Karpas-422 (cell line): ENCODE measurements at places on chromosomes 3 and 15.
A peak's percentile ranks its signal among the peaks of the same experiment; 100 is the strongest.

DNA sequence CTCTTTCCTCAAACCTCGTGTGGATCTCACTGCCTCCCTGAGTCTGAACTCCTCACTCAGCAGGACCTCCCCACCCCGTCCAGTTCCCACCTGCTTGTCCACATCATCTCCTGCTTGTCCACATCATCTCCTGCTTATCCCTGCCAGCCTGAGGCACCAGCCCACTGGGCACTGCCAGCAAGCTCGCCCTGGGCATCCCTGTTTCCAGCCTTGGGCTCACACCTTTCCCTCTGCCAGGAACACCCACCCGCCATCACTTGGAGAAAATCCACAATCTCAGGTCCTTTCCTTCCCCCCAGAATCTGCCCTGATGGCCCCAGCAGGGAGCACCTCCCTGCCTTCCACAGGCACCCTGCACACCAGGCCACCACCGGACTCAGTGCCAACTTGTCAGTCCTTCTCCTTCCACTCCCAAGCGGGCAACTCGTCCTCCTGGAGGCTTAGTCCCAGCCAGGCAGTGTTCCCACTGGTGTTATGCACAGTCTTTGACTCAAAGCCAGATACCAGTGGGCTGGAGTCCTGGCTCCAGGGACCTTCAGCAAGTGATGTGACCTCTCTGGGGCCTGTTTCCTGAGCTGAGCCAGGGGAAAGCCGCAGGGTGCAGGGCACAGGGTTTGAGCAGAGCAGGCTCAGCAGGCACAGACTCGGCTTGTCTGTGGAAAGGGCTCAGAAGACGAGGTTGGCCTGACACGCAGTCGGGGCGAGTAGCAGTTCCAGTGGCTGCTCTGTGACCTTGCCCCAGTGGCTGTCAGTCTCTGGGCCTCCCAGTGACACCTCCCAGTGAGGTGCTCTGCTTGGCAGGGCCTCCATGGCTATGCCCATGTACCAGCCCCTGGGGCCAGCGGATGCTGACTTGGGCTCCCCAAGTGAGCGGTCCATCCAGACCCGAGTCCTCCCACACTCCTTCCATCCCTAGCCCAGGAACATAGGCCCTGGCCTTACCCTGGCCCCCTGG is 9.5 kb upstream of the MESP2 start:
- no peaks in the 10 kb centered on the region for H3K36me3 ChIP-seq
- no peak overlapping the region for H3K27ac ChIP-seq
- no peak for DNase-seq
- no peak overlapping the region for H3K4me3 ChIP-seq
- no peaks in the 10 kb centered on the region for H3K4me1 ChIP-seq

GRCh38 chr3:155019575-155019974 is 60.5 kb upstream of the MME start:
- no peaks in the 10 kb centered on the region for H3K27me3 ChIP-seq
- peaks cover 5% of the 10 kb centered on the region for H3K4me1 ChIP-seq
- no peaks in the 10 kb centered on the region for H3K36me3 ChIP-seq
- H3K27ac ChIP-seq = no peak overlapping the region

- H3K4me1 ChIP-seq = no peaks in the 10 kb centered on the region
- H3K4me3 ChIP-seq = no peak overlapping the region
- H3K27me3 ChIP-seq = no peaks in the 10 kb centered on the region
Observed at GRCh38 chr3:53845103-53845880, 927 bp downstream of the CHDH start.

DNA sequence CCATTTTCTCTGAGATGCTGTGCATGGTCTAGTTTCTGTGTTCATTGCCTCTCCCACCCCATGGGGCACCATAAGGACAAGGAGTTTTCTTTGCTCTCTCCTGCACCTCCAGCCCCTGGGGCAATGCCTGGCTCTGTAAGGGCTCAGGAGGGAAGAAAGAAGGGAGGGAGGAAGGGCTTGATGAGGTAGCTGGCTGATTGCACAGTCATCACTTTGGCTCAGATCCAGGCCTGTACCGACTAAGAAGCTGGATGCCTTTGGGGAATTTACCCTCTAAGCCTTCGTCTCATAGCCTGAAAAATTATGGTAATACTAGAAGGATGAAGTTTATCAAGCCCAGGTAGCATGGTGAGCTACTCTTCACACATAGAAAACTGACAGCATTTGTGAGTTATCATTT is 382.9 kb downstream of the GABRG3 start:
- no peaks in the 10 kb centered on the region for H3K36me3 ChIP-seq
- no peaks in the 10 kb centered on the region for H3K27me3 ChIP-seq
- no peak overlapping the region for H3K27ac ChIP-seq
- no peak overlapping the region for H3K4me3 ChIP-seq
- H3K4me1 ChIP-seq = no peaks in the 10 kb centered on the region

DNA sequence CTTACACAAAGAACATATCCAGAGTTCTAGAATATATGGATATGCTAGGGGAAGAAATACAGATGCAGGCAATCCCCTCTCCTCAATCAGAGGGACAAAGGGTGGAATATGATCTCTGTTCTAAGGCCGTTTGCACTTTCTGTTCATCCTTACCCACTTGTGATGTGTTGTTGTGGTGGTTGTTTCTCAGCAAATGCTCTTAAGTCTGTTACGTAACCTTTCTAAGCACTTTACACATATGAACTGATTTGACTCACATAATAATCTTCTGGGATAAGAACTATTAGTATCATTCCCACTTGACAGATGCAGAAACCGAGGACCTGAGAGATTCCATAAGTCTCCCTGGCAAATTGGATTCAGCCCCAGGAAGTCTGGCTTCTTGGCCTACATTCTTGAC is 40.5 kb downstream of the NGRN start:
- no peaks in the 10 kb centered on the region for H3K27me3 ChIP-seq
- DNase-seq = peak; percentile 38
- H3K36me3 ChIP-seq = no peaks in the 10 kb centered on the region
- H3K27ac ChIP-seq = no peak overlapping the region

- H3K4me1 ChIP-seq = peaks cover 50% of the 10 kb centered on the region
- peak overlapping the region; percentile 88 for H3K27ac ChIP-seq
- no peaks in the 10 kb centered on the region for H3K27me3 ChIP-seq
- no peaks in the 10 kb centered on the region; the same call in 1 of the 2 replicates for H3K36me3 ChIP-seq
Observed at GRCh38 chr3:125594581-125595011, 701 bp downstream of the OSBPL11 start.

GRCh38 chr3:10988991-10989484 is 3.5 kb upstream of the SLC6A1 start:
- no peaks in the 10 kb centered on the region for H3K4me1 ChIP-seq
- DNase-seq = no peak
- no peaks in the 10 kb centered on the region for H3K27me3 ChIP-seq
- H3K4me3 ChIP-seq = no peak overlapping the region

GRCh38 chr3:40312661-40313226 is 3.2 kb downstream of the EIF1B start:
- DNase-seq = no peak
- H3K4me1 ChIP-seq = peaks cover 35% of the 10 kb centered on the region
- H3K27me3 ChIP-seq = no peaks in the 10 kb centered on the region
- H3K4me3 ChIP-seq = no peak overlapping the region
- no peak overlapping the region; the same call in 1 of the 2 replicates for H3K27ac ChIP-seq
- H3K36me3 ChIP-seq = peaks cover 23% of the 10 kb centered on the region; the same call in 1 of the 2 replicates

- no peaks in the 10 kb centered on the region for H3K4me1 ChIP-seq
- no peak overlapping the region for H3K4me3 ChIP-seq
- no peaks in the 10 kb centered on the region; the same call in 1 of the 2 replicates for H3K36me3 ChIP-seq
Observed at GRCh38 chr3:187856555-187856954, 111.3 kb upstream of the BCL6 start.

DNA sequence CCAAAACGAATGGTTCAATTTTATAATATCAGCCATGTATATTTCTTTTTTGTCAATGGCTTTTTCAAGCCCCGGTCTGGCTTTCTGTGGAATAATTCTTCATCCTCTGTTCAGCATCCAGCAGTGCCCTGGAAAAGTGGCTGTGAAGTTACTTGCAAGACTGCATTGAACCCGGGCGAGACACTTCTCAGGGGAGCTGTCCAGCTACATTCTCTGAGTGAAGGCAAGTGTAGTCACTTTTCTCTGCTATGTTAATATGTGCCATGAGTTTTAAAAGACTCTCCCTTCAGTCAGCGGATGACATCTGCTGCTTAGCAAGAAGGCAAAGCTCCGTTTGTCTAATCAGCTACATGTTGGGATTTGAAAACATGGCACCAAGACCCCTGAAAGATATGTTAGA is 81.3 kb upstream of the RGMA start:
- no peak for DNase-seq
- no peaks in the 10 kb centered on the region for H3K27me3 ChIP-seq
- H3K4me3 ChIP-seq = no peak overlapping the region
- H3K27ac ChIP-seq = no peak overlapping the region

- no peaks in the 10 kb centered on the region for H3K27me3 ChIP-seq
- H3K27ac ChIP-seq = peak overlapping the region; percentile 98
- peaks cover 31% of the 10 kb centered on the region for H3K36me3 ChIP-seq
- H3K4me3 ChIP-seq = peak overlapping the region; percentile 50
- peak; percentile 61 for DNase-seq
- H3K4me1 ChIP-seq = peaks cover 100% of the 10 kb centered on the region
Observed at GRCh38 chr3:31973081-31973480, 8.0 kb downstream of the OSBPL10 start.

- no peaks in the 10 kb centered on the region for H3K4me1 ChIP-seq
- H3K36me3 ChIP-seq = no peaks in the 10 kb centered on the region
- H3K27ac ChIP-seq = no peak overlapping the region
- H3K4me3 ChIP-seq = no peak overlapping the region
Observed at GRCh38 chr3:184734903-184735701, 23.2 kb upstream of the MAGEF1 start.

- H3K27ac ChIP-seq = no peak overlapping the region
- no peaks in the 10 kb centered on the region for H3K36me3 ChIP-seq
- no peak overlapping the region for H3K4me3 ChIP-seq
- DNase-seq = no peak
Observed at GRCh38 chr15:31831596-31831995, 198.7 kb upstream of the CHRNA7 start.

GRCh38 chr3:126002189-126002588 is 33.2 kb downstream of the ROPN1B start:
- H3K27ac ChIP-seq = no peak overlapping the region
- H3K36me3 ChIP-seq = no peaks in the 10 kb centered on the region
- H3K4me1 ChIP-seq = no peaks in the 10 kb centered on the region
- no peak for DNase-seq
- no peak overlapping the region for H3K4me3 ChIP-seq
- no peaks in the 10 kb centered on the region for H3K27me3 ChIP-seq

DNA sequence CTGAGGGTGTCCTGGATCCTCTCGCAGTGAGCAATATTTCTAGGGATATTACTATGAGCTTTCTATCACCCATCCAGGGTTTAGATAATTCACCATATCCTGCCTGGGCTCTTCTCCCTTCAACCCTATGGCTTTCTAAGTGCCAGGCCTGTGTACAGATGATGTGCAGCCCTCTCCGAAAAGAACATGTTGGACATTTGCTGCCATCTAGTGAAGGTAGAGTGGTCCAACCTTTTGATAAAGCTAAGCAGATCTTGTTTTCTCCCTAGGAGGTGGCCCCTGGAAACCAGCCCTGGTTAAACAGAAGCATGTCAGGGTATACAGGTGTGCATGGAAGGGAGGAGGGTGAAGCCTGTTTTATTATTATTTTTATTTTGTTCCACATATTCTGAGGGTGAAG is 27.9 kb upstream of the SCN10A start:
- H3K4me3 ChIP-seq = no peak overlapping the region
- peak; percentile 73 for DNase-seq
- no peaks in the 10 kb centered on the region for H3K36me3 ChIP-seq
- no peaks in the 10 kb centered on the region for H3K27me3 ChIP-seq
- no peaks in the 10 kb centered on the region for H3K4me1 ChIP-seq
- H3K27ac ChIP-seq = no peak overlapping the region

DNA sequence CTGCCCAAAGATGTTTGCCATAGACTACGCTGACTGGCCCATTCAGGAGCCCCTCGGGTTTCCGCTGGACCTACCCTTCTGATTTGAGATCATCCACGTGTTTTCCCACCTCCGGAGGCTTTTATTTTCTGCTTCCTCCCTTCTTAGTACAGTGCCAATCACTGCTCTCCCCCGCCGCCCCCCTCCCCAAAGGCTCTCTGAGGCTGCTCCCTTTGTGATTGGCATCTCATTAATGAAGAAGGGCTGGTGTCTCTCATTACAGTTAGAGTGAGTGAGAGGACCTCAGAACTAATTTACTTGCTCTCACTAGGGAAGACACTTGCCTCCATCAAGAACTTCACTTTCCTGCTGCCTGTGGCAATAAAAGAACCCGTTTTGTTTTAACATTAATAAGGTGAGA is 284.7 kb upstream of the ICE2 start:
- no peaks in the 10 kb centered on the region for H3K27me3 ChIP-seq
- DNase-seq = no peak
- H3K27ac ChIP-seq = no peak overlapping the region
- H3K36me3 ChIP-seq = no peaks in the 10 kb centered on the region
- H3K4me3 ChIP-seq = no peak overlapping the region

- H3K27me3 ChIP-seq = no peaks in the 10 kb centered on the region
- H3K4me3 ChIP-seq = no peak overlapping the region
- H3K4me1 ChIP-seq = no peaks in the 10 kb centered on the region
- H3K27ac ChIP-seq = no peak overlapping the region
- DNase-seq = peak; percentile 78
- peaks cover 3% of the 10 kb centered on the region; the same call in 1 of the 2 replicates for H3K36me3 ChIP-seq
Observed at GRCh38 chr3:52851348-52851747, 16.5 kb upstream of the MUSTN1 start.

DNA sequence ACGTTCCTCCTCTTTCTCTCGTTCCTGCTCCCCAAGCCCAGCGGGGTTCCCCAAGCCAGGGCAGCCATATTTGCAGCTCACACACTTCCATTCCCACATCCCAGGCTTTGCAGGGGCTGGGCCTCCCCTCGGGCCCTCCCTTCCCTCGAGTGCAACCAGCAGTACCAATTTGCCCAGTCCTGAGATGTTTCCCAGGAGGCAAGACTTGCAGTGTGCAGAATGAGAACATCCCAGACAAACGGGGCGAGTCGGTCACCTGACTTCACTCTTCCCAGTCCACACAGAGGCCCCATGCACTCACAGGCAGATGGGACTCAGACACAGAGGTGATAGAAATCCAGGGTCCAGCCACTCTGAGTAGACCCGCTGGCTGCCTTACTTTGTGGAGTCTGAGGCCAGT is 56.2 kb upstream of the SLC6A6 start:
- H3K4me3 ChIP-seq = no peak overlapping the region
- no peak overlapping the region for H3K27ac ChIP-seq
- H3K27me3 ChIP-seq = no peaks in the 10 kb centered on the region
- no peaks in the 10 kb centered on the region for H3K4me1 ChIP-seq

DNA sequence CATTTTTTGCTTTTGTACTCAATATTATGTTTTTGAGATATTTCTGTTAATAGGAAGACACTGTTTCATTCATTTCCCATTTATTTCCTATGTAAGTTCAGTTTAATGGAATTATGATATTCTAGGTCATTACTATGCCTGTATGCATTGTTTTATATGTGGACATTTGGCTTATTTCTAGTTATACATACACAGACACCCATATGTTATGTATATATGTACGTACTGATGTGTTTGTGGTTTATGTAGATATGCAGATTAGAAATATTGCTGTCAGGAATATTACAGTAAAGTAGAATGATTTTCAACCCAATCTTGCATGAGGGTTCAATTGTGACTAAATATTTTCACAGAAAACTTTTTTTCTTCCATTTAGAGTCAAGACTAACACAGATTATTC is 190.5 kb downstream of the KCNH8 start:
- H3K36me3 ChIP-seq = no peaks in the 10 kb centered on the region
- DNase-seq = no peak
- no peak overlapping the region for H3K27ac ChIP-seq
- H3K4me1 ChIP-seq = no peaks in the 10 kb centered on the region

GRCh38 chr15:59376733-59377132 is 4.1 kb upstream of the MYO1E start:
- no peak overlapping the region for H3K4me3 ChIP-seq
- peaks cover 11% of the 10 kb centered on the region for H3K4me1 ChIP-seq
- no peaks in the 10 kb centered on the region for H3K27me3 ChIP-seq
- H3K36me3 ChIP-seq = no peaks in the 10 kb centered on the region
